AG04449 (cell line): ENCODE measurements at places on chromosomes 3 and 15.
A peak's percentile ranks its signal among the peaks of the same experiment; 100 is the strongest.

DNA sequence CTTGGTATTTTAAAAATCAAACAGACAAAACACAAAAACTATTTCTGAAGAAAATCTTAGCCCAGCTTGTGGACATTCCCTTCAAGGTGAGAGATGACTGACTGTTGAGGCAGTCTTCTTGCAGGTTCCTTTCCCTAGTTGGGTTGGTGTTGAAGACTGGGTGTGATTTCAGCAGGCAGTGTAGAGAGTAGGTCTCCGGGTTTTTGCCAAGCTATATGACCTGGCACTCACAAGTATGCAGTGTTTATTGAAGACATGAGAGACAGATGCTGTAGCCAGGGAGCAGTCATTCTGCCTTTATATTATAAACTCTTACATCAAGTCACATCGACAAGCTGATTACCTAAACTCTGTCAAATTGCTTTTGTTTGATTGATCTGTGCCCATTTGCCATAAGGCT, 17.5 kb downstream of the SENP8 start:
- DNase-seq, result no peak

- no peak for DNase-seq
These were observed 86.5 kb downstream of the PIK3CB start for GRCh38 chr3:138748190-138748589.

GRCh38 chr3:68441054-68441453, 491.3 kb downstream of the TAFA4 start:
- no peak for DNase-seq

DNA sequence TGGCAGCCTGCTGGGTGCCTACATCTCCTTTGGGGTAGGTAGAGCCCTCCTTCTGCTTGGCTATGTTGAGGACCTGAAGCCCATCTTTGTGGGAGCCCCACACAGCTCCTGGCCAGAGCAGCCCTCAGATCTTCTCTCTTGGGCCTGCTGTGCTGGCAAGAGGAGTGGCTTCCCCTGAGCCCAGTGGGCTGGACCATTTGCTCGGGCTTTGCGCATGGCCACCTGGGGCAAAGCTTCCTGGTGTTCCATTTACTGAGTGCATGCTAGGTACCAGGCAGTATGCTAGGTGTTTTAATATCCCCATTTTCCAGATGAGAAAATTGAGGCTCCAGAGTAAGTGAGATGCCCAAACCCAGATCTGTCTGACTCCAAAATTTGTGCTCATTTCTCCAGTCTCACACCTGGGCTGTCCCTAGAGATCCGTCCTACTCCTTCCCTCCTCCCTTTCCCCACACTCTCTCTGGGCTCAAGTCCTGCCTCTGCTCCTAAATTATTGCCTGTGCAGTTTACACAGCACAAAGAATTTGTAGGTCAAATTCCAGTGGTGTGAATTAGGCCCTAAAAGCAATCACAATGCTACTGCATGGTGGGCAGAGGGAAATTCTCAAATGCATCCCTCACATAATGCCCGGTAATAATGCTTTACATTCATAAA, 39.7 kb downstream of the SLC28A1 start:
- DNase-seq, result no peak

DNA sequence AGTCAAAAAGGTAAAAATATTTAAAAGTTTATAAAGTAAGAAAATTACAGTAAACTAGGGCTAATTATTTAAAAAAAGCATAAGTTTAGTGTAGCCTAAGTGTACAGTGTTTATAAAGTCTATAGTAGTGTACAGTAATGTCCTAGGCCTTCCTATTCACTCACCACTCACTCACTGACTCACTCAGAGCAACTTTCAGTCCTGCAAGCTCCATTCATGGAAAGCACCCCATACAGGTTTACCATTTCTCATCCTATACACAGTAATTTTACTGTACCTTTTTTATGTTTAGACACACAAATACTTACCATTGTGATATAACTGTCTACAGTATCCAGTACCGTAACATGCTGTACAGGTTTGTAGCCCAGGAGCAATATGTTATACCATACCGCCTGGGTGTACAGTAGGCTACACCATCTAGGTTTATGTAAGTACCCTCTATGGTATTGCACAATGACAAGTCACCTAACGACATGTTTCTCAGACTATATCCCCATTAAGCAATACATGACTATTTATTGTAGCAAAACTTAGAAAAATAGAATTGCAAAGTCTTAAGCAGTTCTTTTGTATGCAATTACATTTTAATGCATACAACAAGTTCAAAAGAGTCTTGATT, 19.5 kb downstream of the AVEN start:
- DNase-seq, result no peak

- DNase-seq, result no peak
These were observed 76.1 kb downstream of the FRMD4B start for GRCh38 chr3:69309814-69310213.

DNA sequence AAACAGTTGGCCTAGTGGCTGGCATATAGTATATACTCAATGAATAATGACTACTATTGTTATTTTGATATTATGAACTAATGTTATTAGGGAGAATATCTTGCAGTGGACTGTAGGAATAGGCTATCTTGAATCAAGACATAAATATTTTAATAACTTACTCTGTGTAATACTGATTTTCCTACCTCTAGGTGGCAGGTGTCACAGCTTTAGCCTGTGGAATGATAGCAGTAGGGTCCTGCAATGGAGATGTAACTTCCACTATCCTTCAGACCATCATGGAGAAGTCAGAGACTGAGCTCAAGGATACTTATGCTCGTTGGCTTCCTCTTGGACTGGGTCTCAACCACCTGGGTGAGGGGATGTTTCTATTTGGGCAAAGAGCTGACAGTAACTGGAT, 6.5 kb downstream of the PSMD2 start:
- no peak for DNase-seq

DNA sequence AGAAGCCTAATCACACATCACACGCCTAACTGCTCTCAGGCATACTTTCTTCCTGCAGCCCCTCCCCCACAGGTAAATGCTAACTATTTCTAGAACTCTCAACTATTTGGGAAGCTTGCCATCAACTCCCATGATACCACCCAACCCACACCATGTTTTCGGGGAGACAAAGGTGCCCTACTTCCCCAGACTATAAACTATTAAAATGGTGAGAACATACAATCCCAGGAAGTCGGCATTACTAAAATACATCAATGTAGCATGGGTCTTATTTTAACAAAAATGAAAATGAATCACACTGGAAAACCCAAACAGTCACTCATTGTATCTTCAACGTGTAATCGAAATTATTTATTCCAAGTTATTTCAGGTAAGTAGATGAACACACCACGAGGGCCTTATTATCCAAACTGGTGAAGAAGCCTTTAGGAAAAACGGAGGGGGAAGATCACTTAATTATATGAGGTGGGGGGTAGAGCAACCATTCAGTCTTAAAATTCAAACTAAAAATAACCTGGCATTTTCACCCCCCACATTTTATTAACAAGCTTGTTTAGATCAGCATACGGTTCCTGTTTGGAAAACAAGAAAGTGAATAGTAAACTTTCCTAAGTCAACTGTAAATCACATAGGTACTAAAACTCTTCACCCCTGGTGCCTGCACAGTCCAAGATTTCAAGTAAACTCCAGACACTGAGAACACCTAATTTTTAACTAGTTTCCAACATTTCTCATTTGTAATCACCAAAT, 1.9 kb downstream of the TBL1XR1 start:
- no peak for DNase-seq

DNA sequence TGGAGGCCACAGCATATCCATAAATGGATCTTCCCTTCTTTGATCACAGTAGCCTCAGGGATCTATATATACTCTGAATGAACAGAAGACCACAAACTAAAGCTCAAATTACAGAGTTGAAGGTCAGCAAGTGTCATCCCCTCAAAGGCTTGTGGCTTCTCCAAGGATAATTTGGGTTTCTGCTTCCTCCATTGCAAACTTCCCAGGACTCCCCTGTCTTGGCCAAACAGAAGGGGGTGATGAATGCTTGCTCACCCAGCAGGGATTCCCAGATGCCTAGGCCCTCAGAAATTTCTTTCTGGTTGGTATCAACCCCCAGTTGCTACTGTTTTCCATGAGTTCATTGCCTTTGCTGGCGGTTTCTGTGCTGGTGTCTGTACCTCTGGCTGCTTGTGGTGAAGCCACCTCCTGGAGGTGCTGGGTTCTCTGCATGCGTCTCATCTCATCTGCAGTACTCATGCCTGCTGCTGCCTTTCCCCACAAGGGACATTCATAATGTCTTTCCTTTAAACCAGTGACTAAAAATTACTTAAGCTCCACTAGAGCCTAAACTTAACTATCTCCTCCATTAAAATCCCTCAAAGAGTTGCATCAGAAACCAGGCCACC, 17.7 kb downstream of the ENTPD3 start:
- no peak for DNase-seq

- DNase-seq, result peak; percentile 7
These were observed 17.6 kb downstream of the CALML4 start for GRCh38 chr15:68187559-68187958.

DNA sequence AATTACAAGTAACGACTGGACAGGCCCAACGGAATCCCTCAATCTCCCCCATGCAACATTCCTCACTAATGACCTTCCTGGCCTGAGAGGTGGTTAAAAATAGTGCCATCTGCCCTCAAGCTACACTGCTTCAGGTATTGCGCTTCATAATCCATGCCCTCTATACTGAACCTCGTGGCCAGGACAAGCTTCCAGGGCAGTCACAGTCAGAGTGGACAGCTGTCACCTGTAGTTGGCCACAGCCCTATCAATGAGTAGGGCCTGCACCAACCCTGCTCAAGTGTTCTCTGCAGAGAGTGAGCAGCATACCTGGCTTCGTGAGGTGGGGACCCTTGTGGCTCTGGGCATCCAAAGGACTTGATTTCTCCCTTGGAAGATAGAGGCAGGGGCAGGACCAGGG, 46.9 kb upstream of the SEMA4B start:
- no peak for DNase-seq

DNA sequence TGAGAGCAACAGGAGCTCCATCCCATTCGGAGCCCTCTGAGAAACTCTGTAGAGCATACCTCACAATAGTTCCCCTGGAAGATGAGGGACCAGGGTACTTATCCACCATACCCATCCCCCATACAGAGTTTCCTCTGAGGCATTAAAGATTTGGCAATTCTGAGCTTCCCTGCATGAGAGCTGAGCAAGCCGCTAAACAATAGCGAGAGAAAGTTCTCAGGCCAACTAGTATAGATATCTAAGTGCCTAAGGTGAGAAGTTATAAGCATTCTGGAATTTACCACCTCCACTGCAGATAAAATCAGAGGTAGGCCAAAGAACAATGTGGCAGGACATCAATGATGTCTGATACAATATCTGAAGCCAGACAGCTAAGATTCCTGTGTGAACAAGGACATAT, 129.1 kb upstream of the MBNL1 start:
- DNase-seq, result no peak

DNA sequence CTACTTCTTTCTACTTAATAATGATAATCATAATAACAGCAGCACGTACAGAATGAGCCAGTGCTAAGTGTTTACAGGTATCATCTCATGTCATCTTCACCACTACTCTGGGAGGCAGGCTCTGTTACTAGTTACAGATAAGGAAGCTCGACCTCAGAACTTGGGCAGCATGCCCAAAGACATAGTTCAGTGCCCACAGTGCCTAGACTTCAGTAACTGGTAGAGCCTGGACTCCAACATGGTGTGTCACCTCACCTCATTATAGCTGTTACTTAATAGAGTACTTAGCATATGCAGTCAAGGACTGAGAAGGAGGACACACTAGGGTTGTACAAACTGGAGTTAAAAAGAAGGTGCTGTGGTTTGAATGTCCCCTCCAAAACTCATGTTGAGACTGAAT, 7.6 kb downstream of the GADL1 start:
- no peak for DNase-seq

- DNase-seq, result no peak
These were observed 44.7 kb upstream of the NR2F2 start for GRCh38 chr15:96285729-96286254.

DNA sequence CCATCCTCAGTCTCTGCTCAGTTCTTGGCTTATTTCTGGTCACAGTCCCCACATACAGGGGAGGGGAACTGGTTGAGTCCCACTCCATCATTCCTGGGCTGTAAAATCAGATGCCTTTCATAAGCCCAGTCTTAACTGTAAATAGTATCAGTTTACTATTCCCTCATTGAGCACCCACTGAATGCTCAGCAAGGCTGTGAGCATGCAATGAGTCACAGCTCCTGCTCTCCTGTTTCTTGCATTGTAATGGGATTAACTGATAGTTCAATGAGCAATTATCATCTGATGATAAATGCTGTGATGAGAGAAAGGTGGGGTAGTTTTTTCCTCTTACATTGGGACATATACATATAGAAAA, 113.6 kb upstream of the TPM1 start:
- no peak for DNase-seq

DNA sequence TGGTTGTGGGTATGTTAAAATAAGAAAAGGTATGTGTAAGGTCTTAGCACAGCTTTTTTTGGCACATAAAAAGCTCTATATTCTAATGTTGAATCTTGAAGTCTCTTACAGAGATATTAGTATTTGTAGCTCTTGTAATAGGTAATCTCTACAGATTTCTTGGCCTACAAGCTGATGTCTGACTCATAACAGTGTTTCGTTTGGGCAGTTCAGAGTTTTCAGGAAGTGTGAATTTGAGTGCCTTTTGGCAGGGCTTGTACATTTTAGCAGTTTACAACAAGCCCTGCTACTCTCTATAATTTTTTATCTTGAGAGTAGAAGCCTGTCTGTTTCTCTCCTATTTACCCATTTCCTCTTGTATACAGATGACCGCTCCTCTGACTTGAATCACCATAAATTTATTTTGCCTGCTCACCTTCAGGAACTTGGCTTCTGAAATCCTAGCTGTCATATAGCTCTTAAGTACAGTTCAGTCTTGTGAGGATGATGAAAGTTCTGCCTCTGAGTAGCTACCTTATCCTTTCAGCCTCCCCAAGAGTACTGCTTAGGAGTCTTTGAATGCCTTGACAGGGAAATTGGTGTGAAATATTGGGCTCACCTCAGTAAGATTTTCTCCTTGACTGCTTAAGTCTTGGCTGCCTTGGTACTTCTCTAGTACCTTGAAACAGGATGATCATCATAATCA, 419.9 kb upstream of the RARB start:
- no peak for DNase-seq

- no peak for DNase-seq
These were observed 626.8 kb downstream of the GRM7 start for GRCh38 chr3:7487763-7488162.

GRCh38 chr3:29933802-29934490, 653.1 kb downstream of the RBMS3 start:
- no peak for DNase-seq

DNA sequence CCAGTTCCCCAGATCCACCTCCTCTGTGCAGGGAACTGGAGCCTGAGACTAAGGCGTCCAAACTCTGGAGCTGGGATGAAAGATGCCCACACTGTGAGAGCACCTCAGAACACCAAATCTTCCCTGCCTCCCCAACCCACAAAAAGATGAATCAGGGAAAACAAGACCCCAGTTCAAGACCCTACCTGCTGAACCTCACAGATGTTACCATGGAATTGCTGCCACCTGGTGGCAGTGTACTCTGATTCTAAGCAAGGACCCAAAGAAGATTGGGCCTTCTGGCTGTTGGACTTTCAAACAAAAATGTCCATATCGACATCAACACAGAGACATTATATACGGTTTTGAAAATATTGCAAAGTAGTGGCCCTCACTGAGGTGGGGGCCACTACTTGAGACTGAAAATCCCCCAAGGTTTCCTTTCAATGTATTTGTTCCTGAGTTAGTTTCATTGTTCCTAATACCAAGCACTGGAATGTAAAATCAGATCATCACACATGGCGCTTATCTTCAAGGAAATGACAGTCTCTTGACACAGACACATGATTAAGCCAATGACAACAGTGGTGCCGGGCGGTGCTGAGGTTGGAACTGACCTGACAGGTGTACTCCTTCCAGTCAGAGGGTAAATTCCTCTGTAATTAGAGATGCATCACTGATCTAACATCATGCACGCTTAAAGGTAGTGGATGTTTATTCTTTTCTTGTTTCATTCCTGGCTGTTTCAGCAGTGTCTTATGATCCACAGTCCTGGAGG, 67.6 kb downstream of the SLC6A11 start:
- no peak for DNase-seq
